Activated CD4-positive, alpha-beta T cell treated with anti-CD3 and anti-CD28 coated beads for 1 hour (primary cell): ENCODE measurements at places on chromosomes 12 and 14.

- DNase-seq, result no peak
Observed at GRCh38 chr14:67242168-67242420, 859 bp downstream of the PALS1 start.

- no peak for DNase-seq
Observed at GRCh38 chr14:43754838-43755237, 752.2 kb downstream of the FSCB start.

- DNase-seq, result no peak
Observed at GRCh38 chr12:83016218-83016835, 329.6 kb downstream of the TMTC2 start.

DNA sequence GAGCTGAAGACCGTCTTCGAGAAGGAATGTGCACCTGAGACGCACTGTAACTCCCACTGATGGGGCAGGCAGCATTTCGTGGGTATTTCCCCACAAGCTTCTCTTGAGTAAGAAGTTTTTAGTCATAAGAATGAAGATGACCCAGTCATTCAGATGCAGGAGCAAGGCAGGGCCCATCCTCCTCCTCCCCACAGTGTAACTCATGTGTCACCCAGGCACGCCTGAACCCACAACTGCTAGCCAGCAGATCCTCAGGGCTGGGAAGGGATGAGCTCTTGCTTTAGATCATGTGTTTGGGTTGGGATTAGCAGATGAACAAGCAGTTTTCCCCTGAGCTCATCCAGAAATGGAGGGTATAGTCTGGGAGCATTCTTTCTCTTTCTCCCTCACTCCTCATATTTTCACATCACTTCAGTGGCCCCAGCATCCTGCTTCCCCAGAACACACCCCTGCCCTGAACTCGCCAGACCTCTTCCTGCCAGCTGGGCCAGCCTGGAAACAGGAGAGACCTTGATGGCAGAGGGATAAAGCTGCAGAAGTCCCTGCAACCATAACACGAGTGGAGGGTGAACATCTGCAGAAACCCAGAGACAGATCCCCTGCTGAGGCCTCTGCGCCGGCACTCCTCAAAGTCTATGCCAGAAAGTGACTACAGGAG lies 73.3 kb downstream of the B4GALNT3 start:
- DNase-seq, result no peak

DNA sequence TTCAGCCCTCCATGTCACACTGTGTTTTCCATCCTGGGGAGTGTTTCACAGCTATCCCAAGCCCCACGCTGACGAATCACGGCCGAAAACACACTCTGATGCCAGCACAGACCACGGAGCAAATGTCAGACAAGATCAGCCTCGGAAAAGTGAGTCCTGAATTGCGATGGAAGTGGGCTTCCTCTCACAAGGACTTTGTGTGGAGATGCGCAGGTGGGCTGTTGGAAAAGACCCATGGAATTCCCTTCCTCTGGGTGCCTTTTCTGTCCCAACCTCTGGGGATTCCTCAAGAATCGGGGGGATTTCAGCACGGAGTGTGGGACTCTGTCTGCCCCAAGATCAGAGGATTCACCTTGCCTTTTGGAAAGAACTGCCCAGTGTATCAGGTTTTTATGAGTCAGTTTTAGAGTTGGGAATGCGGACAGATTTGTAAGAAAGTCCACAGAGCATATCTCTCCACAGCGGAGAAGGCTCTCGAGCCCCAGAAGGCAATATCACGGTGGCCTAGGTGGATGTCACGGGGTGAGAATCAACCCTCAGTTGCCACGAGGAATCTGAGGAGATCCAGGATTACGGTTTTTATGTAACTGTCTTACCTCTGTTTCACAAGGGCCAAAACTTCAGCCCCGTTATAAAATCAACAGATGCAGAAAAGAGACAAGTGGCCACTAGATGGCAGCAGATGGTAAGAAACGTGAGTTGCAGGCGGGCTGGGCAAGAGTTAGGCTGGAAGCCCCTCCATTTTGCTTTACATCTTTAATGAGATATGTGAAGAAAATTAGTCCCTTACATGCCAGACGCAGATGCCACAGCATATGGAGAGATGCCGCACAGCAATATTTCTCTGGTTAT lies 201.9 kb downstream of the DAD1 start:
- no peak for DNase-seq

GRCh38 chr12:57846285-57846576 lies 298 bp downstream of the CTDSP2 start:
- no peak for DNase-seq

GRCh38 chr14:99541677-99542470 lies 60.7 kb downstream of the CCNK start:
- DNase-seq, result no peak

DNA sequence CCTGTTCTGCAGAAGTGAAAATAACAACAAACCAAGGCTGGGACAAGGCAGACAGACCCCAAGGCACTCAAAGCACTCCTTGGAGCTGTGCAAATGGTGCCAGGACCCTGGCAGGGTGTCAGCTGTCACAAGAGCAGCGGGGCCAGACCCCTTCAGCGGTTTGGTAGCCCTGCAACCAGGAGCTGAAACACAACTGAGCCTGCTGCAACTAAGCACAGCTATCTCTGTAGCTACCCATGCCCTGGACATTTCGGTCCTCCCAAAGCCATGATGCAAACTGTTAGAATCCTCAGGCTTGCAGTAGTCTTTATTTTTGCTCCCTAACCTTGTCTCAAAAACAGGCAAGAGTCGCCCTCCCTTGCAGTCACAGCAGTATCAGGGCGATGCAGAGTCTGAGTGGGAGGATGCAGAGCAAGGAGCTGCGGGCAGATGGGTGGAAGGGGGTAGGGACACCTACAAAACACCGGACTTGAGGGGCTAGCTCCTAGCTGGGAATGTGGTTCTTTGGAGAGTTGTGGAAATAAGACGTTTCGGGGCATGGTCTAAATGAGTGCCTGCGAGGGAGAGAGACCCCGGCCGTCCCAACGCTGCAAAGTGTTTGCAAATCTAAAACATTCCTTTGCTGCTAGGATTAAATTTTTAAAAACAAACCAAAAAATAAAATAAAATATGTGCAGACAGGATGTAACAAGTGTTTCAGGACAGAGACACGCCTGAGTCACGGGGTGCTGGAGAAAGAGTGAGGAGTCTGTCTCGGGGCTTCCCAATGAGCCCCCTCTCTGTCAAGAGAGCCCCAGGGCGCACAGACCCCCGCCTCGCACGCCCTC lies 1.0 kb downstream of the NUAK1 start:
- DNase-seq, result no peak

GRCh38 chr14:100066962-100067361 lies 1.7 kb downstream of the EVL start:
- DNase-seq, result no peak

DNA sequence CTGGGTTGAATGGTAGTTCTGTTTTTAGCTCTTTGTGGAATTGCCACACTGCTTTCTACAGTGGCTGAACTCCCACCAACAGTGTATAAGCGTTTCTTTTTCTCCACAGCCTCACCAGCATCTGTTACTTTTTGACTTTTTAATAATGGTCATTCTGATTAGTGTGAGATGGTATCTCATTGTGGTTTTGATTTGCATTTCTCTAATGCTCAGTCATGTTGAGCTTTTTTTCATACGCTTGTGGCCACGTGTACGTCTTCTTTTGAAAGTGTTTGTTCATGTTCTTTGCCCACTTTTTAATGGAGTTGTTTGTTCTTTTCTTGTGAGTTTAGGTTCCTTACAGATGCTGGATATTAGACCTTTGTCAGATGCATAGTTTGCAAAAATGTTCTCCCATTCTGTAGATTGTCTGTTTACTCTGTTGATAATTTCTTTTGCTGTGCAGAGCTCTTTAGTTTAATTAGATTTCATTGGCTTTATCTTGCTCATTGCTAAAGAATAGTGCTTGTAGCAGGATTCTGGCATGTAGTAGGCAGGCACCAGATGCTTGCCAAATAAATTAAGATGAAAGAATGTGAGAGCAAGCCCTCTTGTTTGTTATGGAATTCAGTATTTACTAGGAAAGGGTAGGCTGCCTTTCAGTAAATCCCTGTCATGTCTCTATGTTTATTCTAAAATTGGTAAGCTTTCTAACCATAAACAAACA lies 86.8 kb downstream of the PDE3A start:
- DNase-seq, result no peak

DNA sequence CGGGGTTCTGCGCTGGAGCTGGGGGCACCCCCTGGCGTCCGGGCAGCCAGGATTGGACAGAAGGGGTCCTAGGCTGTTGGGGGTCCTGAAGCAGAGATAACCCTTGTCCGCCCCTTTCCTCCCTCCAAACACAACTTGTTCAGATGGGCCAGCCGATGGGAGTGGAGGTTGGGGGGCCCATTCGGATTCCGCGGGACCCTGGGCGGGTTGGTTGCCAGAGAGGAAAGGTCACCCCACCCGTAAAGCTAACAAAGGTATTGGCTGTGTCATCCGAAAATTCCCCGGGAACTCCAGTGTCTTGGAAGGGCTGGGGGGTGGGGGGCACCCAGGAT lies 1.3 kb downstream of the FAM222A start:
- no peak for DNase-seq

- no peak for DNase-seq
Observed at GRCh38 chr12:2198005-2198501, 145.3 kb downstream of the CACNA1C start.

DNA sequence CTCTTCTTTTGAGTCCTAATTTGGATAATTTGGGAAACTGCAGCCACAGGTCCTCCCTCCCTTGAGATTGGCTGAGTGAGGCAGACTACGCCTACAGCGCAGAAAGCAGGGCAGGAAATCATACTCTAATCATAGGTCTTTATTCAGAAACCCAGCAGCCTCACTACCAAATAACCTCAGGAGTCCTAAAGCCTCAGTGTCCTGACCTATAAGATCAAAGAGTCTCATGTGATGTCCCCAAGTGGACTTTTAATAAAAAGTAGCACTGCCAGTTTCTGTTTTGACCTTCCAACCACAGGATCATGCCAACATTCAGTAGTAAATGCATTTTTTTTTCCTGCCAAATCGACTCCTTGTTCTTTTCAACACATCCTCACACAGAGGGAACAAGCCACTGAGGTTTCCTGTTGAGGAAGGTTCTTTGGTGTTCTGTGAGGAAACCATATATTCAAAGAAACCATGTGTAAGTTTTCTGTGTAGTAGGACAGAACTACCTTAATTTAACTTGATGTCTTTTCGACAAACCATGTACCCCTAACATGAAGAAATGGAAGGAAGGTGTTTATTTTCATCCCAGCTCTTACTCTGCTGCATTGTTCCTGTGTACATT lies 72.2 kb downstream of the VCPKMT start:
- DNase-seq, result no peak

GRCh38 chr12:108166505-108166904 lies 37.4 kb downstream of the WSCD2 start:
- DNase-seq, result no peak

GRCh38 chr12:70007687-70008086 lies 182.7 kb downstream of the MYRFL start:
- no peak for DNase-seq

- DNase-seq, result no peak
Observed at GRCh38 chr12:27221625-27222387, 22.3 kb upstream of the STK38L start.

GRCh38 chr12:124097701-124098100 lies 124.7 kb downstream of the ZNF664 start:
- DNase-seq, result no peak

DNA sequence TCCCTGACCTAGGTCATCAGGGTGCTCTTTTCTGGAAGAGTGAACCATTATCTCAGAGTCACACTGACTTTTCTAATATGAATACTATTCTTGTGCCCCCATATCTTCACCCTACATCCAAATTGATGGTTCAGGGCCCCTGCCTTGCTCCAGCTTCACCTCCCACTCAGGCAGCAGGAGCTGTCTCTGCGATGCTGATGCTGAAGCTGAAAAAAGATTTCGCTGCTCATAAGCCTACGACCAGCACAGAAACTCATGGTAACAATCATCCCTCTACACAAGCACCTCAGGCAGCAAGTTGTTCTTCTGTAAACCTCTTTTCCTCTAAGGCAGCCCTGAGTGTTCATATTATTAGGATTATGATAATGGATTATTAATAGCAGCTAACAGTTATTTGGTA lies 3.2 kb downstream of the ARF3 start:
- no peak for DNase-seq

GRCh38 chr12:104360157-104360556 lies 56.6 kb downstream of the EID3 start:
- no peak for DNase-seq

- no peak for DNase-seq
Observed at GRCh38 chr12:38291160-38291559, 25.4 kb upstream of the ALG10B start.

- DNase-seq, result no peak
Observed at GRCh38 chr12:14111230-14111865, 129.9 kb upstream of the GRIN2B start.

DNA sequence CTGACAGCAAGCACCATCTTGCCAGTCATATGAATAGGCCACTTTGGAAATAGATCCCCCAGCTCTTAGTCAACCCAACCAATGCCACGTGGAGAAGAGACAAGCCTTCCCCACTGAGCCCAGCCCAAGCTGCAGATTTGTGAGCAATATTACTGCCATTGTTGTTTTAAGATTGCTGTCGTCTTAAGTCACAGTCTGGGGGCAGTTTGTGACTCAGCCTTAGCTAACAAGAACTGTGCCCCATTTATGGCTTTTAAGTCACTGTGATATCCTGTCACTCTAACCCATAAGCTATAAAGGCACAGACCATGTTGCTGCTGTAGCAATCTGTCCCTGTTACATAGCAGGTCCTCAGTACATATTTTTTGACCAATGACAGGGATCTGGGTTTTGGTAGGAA lies 464.2 kb downstream of the MED13L start:
- no peak for DNase-seq

GRCh38 chr14:101821528-101821927 lies 60.0 kb downstream of the PPP2R5C start:
- DNase-seq, result no peak

DNA sequence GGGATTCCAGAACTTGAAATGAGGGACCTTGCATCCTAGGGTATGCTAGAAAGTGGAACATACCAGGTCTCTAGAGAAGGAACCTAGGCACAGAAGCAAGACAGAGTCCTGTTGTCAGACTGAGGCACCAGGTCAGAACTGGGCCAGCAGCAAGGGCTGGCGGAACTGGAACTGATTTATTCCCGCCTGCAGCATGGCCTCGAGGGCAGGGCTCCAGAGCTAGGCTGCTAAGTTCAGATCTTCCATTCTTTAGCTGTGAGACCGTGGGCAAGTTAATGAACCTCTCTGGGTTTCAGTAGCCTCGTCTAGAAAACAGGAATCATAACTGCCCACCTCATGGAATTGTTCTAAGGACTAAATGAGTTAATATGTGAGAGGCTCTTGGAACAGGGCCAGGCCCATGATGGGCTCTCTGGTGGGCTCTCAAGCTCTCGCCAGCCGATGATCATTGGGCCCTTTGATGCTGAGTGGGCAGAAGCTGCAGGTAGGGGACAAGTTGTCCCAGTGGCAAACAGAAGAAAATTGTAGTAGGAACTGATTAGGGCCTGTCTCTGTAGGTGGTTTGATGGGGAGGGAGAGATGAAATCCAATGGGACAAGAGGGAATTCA lies 199.8 kb downstream of the ZFP36L1 start:
- no peak for DNase-seq

- no peak for DNase-seq
Observed at GRCh38 chr14:34075042-34075744, 124.3 kb upstream of the EGLN3 start.

GRCh38 chr12:124557518-124558223 lies 9.7 kb downstream of the NCOR2 start:
- DNase-seq, result no peak
